Dorsolateral prefrontal cortex (tissue), 122 donors: ENCODE measurements at places on chromosomes 16 and 17. TPM values are rescaled to one million over a fixed set of nuclear protein-coding genes. Genes with fewer than 3 reads are reported as not detected.
A peak's percentile ranks its signal among the peaks of the same experiment; 100 is the strongest.

The EME2 gene
- 37.2 TPM for total RNA-seq

The PPY gene
- not detected for total RNA-seq

DNA sequence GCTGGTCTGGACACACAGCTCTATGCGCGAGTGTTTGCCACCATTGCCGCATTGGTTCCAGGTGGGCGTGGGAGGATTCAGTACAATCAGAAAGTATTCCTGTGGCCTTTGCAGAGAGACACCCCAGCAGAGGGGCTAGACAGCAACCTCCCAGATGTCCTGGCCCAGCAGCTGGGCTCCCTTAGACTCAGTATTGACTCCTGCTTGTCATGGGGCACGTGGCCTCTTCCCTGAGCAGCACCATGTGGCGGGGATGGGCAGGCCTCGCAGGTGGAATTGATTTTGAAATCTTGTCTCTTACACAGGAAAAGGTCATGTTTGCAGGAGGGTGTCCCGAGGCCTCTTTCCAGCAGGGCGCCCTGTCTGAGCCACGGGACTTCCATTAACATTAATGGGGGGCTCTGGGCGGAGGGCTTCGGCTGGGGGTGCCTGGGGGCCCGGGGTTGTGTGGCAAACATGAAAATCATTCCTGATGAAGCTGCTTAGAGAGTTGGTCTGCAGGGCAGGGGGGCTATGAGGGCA is 96.4 kb downstream of the C16orf78 start:
- no peak for DNase-seq

DNA sequence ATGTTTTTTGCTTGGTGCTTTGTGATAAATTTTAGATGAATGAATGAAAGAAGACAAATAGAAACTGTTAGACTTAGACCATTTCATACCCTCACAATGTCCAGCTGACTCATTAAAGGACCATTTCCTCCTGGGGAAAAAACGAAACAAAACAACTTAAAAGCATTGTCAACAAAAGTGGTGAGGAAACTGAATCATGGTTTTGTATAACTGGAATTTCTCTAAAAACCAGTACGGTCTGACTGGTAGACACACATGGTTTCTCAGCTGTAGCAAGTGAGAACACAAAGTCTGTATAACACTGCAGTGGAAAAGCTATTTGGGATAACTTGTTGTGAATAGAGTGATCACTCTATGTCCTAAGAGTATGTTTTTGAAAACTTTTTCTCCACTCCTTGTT is 5.3 kb upstream of the DDX52 start:
- DNase-seq: no peak

The BMERB1 gene
- 380 TPM for total RNA-seq

DNA sequence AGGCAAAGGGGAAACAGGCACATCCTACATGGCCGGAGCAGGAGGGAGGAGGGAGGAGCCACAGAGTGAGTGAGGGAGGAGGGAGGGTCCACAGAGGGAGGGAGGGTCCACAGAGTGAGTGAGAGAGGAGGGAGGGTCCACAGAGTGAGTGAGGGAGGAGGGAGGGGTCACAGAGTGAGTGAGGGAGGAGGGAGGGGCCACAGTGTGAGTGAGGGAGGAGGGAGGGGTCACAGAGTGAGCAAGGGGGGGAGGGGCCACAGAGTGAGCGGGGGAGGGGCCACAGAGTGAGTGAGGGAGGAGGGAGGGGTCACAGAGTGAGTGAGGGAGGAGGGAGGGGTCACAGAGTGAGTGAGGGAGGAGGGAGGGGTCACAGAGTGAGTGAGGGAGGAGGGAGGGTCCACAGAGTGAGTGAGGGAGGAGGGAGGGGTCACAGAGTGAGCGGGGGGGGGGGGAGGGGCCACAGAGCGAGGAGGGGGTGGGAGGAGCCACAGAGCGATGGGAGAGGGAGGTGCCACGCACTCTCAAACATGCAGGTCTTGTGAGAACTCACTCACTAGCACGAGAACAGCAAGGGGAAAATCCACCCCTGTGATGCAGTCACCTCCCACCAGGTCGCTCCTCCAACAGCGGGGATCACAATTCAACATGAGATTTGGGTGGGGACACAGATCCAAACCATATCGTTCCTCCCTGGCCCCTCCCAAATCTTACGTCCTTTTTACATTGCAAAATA is 24.3 kb upstream of the CDH15 start:
- no peak for DNase-seq

DNA sequence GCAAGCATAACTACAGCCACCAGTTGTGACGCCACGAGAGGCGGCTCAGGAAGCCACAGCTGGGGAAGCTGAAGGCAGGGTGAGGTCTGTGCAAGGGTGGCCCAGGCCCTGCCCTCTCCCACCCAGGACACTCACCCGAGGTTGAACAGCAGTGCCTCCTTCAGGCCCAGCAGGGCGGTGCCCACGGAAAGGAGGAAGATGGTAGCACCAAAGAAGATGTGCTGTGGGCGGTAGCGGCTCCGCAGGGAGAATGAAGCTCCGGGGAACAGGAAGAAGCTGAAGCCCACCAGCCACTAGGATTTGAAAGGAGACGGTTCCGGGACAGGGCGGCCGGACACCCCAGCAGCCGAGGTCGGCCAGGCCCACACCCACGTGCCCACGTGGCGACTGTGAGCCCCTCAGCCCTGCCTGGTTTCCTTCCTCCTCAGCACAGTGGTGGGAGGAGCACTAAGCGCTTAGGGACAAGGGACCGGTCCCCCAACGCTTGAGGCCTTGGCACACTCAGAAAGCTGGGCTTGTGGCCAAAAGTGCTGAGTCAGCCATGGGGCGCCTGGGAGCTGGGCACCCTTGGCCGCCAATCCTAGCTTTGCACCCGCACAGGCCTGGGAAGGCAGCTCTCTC is 11.0 kb downstream of the CYB561 start:
- peak; percentile 78 for DNase-seq

DNA sequence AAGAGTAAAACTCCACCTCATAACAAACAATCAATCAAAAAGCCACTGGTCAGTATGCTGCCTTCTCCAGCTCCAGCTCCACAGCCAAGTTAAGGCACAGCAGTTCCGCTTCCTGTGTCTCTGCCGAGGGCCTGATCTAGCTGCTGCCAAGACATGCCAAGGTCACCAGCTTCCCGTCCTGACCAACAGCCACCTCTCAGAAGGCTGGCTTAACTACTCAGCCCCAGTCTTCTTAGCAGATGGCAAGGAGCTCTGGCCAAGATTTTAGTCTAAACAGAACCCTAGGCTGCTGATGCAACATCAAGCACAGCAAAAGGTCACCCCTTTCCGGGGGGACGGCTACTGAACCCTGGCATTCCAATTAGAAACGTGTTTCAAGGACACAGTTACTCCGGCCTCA is 17.7 kb upstream of the MNT start:
- no peak for DNase-seq

DNA sequence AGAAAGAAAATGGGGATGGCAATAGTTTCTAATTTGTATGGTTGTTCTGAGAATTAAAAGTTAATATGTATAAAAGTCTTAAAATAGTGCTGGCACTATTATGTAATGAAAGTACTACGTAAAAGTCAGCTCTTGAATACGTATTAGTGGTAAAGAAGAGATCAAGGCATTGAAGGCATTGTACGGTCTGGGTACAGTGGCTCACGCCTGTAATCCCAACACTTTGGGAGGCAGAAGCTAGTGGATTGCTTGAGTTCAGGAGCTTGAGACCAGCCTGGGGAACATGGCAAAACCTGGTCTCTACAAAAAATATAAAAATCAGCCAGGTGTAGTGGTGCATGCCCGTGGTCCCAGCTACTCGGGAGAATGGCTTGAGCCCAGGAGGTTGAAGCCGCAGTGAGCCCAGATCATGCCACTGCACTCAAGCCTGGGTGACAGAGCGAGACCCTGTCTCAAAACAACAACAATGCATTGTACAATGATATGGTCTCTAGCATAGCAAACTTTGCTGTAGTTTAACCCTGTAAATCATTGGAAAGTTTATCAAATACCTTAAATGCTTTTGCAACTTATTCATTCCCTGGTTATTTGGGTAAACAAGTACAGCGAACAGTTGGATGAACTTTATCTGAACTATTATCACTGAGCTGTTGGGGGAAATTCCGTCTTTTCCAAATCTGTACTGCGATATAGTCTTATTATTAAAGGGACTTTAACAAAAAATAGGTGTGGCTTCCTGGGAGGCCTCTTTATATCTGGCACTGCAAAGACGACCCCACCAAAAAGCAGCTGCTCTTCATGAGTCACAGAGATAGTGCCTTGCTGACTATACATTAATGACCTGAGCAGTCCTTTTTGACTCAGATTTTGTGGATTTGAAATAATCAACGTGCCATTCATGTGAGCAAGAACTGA is 73.6 kb downstream of the GPRC5B start:
- DNase-seq: no peak

- no peak for DNase-seq
Measured at GRCh38 chr16:24776501-24777220, 47.2 kb downstream of the TNRC6A start.

DNA sequence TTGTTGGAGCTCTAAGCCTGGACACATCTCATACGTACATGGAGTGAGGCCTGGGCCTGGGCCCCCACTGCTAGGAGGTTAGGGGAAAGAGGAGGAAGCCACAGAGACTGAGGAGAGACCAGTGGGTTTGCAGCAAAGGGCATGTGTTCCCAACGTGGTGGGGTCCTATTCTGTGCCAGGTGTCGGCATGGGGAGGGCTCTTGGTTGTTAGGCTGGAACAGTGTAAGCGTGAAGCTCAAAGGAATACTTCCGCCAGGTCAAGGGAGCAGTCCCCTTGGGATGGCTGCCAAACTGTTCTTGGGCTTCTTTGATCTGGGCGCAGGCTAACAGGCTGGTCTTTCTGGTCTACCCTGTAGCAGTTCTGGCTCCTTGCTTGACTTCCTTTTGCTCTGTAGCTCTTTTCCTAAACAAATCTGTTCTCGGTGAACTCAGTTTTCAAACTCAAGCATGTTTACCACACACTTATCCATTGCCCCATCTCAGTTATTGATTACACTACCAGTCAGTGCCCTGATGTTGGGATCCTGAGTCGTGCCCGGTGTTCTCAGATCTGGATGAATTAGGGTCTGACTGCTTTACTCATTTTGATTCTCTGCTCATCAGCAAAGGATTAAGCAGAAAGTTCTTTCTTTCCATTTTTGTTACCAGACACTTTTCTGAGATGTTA is 36.4 kb downstream of the GPT2 start:
- no peak for DNase-seq

DNA sequence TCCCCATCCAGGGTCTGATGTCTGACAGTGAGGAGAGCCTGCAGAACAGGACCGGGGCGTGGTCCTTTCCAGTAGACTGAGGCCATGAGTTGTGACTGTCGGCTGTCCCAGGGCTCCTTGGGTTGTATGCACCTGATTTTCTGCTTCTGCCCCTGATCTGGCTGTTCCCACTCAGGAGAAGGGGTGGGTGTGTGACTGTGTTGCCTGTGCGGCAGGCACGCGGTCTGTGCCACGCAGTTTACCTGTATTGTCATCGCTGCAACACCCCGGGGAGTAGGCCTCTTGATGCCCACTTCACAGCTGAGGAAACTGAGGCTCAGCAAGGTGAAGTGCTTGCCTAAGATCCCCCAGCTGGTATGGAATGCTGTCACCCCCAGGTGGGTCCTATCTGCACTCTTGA is 1.4 kb downstream of the CRISPLD2 start:
- no peak for DNase-seq

DNA sequence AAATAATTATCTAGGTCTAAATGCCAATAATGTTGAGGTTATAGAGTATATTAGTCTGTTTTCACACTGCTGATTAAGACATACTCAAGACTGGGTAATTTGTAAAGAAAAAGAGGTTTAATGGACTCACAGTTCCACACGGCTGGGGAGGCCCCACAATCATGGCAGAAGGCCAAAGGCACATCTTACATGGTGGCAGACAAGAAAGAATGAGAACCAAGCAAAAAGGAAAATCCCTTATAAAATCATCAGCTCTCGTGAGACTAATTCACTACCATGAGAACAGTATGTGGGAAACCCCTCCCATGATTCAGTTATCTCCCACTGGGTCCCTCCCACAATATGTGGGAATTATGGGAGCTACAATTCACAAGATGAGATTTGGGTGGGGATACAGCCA is 2.9 kb upstream of the KATNB1 start:
- DNase-seq: no peak

- no peak for DNase-seq
Measured at GRCh38 chr16:54503856-54504219, 217.3 kb upstream of the IRX3 start.

GRCh38 chr16:2882650-2883457 is at the start of gene FLYWCH2:
TSS of gene FLYWCH2 (plus strand) at chr16:2883215. CDS start at chr16:2896450, 13,235 bp downstream.
- DNase-seq: peak; percentile 99

DNA sequence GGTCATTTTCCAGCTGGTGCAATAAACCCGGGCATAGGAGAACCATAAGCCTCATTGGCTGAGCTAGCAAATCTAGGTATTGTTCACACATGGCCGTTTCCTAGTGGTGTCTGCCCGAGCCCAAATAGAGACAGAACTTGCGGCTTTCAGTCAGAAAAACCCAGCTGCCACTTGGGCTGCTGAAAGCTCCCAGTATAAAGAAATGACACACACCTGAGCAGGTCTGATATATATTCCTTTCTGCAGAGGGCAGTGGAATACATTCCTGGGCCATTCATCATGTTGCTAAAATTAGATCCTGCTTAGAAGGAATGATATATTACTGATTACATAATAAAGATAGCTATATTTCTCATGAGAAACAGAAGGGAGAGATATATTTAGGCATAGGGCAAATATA is 83.9 kb upstream of the IRX5 start:
- no peak for DNase-seq

GRCh38 chr17:83012200-83012785 is 67.1 kb upstream of the METRNL start:
- no peak for DNase-seq

- DNase-seq: no peak
Measured at GRCh38 chr17:43019418-43019817, 2.8 kb downstream of the VAT1 start.

DNA sequence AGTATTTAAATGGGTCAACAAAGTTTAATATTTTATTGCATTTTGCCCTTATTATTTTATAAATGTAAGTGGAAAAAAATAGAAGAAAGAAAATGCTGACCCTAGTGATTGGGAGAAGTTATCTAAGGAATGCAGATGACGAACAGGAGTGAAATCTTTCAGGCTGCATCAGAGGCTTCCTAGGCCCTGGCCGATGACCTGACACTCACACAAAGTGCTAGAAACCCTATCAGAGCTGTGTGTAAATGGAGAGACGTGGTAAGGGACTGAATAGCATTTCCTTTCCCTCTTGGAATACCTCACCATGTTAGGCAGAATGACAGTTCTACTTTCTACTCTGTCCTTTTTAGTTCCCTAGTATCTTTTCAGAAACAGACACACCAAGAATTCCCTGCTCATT is 44.9 kb upstream of the CNEP1R1 start:
- no peak for DNase-seq

GRCh38 chr17:80998118-80998747 is 6.6 kb downstream of the CHMP6 start:
- no peak for DNase-seq

The GP1BA gene
- total RNA-seq: not detected

GRCh38 chr16:25750488-25751216 is 58.9 kb downstream of the HS3ST4 start:
- DNase-seq: peak; percentile 63
